Ureter (tissue), 1 donor: ENCODE measurements at places on chromosomes 5 and 9. TPM values are rescaled to one million over a fixed set of nuclear protein-coding genes. Genes with fewer than 3 reads are reported as not detected.

DNA sequence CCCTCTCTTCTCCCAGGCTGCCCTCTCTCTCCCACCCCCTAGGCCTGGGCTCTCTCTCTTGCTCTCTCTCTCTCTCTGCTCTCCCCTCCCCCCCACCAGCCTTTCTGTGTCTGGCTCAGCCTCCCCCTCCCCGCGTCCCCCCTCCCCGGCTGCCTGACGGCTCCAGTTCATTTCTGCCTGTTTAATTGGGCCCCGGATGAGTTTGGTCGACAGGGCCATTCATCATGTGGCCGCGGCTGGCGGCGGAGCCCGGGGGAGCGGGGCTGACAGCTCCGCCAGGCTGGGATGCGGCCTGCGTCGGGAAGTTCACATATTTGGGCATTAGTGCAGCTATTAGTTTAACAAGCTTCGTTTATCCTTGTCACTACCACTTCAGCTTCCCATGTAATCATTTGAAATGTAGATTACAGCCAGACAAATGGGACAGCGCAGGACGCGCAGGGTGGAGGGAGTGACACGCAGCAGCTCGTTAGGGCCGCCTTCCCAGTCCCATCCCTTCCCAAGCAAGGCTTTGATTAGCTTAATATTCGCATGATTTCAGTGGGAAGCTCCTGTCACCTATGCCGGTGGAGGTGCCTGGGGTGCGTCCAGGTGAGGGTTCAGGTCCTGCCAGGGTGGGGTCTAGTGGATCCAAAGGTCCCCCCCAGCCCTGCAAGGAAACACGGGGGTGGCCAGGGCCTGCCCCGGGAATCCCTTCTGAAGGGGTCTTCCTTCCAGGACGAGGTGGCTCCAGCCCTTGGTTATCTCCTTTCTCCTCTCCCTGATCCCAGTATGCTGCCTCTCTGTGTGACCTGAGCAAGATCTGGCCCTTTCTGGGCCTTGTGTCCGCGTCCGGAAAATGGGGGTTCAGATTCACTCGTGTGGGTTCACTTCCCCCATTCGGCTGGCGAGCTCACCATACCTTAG lies 214.8 kb downstream of the PAX5 start:
- DNase-seq, result no peak

DNA sequence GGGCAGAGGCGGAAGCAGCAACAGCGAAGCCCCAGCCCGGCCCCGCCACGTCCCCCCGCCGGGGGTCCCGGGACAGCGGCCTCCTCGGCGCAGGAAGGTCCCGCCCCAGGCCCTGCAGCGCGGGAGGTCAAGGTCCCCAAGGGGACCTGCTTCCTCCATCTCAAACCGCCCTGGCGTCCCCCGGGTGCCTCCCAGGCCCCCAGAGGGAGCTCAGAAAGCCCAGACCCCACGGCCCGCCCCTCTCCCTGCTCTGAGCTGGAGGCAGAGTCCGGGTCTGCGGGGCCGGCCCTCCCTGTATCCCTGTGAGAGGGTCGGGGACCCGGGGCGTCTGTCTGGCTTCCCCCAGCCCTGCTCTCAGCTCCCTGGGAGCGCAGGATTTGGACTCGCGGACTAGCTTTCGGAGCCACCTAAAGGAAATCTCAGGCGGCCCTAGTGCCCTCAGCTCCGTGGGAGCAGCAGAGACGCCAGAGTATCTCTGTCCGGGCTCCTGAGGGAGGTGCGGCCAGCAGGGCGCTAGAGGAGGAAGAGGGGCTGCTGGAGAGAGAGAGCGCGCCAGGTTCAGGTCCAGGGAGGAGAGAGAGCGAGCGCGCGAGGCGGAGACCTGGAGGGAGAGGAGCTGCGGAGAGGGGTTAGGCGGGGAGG lies 30.7 kb downstream of the EXOC3 start:
- no peak for DNase-seq

- DNase-seq, result no peak
Observed at GRCh38 chr9:127941062-127941960, 3.7 kb upstream of the DPM2 start.

The PCA3 gene
- total RNA-seq, result not detected

GRCh38 chr5:56807679-56808078 lies 7.7 kb upstream of the MAP3K1 start:
- DNase-seq, result no peak

The FYB1 gene
- 17.9 TPM for total RNA-seq

The GRIN3A gene
- total RNA-seq, result 0.05 TPM

- DNase-seq, result no peak
Observed at GRCh38 chr5:125700380-125700861, 722.8 kb upstream of the GRAMD2B start.

DNA sequence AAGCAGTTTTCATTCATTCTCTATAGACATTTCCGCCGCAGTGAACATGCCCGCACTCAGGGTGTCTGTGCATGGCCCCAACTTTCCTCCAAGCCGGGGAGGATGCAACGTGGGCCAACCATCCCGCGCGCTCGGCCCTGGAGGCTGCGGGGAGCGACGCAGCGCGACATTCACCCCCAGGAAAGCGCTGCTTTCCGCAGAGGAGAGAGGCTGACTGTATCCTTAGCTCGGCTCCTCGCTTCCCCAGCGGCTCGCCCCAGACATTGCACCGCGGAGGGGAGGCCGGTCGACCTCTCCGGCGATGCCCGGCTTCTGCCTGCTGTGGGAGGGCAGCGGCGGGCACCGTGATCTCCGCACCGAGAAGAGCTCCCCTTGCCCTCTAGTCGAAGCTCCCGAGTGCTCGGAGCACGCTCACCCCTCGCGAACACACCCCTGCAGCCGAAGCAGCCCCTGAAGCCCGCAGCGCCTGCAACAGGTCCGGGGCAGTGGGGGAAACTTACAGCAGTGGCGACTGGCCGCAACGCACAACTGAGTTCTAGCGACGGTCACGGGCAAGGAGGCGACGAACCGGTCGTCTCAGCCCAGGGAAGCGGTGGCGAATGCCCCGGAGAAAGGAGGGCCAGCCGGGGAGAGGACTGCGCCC lies 600 bp downstream of the ENC1 start:
- DNase-seq, result no peak

The PTGDS gene
- total RNA-seq, result 111 TPM

DNA sequence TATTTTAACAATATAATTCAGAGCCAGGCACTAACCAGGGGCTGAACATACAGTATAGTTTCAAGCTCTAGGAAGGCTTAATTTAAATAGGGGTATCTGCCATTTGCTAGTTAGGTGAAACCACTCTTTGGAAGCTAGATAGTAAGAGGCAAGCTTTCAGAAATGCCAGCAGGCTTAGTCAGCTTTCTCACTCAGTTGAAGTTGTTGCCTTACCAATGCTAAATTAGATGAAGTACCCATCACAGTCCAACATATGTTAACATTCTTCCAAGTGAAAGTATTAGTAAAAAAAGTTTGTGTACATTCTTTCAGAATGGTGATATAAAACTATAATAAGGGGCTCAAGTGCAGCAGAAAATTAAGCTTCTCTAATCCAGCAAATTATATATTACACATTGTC lies 215.0 kb downstream of the CNTLN start:
- DNase-seq, result no peak

GRCh38 chr9:129093602-129094386 lies 12.9 kb downstream of the DOLPP1 start:
- DNase-seq, result no peak

The NEUROG1 gene
- total RNA-seq, result not detected

The INSYN2B gene
- not detected for total RNA-seq

- DNase-seq, result peak; percentile 67
Observed at GRCh38 chr5:10288592-10289219, 19.0 kb downstream of the CMBL start.

DNA sequence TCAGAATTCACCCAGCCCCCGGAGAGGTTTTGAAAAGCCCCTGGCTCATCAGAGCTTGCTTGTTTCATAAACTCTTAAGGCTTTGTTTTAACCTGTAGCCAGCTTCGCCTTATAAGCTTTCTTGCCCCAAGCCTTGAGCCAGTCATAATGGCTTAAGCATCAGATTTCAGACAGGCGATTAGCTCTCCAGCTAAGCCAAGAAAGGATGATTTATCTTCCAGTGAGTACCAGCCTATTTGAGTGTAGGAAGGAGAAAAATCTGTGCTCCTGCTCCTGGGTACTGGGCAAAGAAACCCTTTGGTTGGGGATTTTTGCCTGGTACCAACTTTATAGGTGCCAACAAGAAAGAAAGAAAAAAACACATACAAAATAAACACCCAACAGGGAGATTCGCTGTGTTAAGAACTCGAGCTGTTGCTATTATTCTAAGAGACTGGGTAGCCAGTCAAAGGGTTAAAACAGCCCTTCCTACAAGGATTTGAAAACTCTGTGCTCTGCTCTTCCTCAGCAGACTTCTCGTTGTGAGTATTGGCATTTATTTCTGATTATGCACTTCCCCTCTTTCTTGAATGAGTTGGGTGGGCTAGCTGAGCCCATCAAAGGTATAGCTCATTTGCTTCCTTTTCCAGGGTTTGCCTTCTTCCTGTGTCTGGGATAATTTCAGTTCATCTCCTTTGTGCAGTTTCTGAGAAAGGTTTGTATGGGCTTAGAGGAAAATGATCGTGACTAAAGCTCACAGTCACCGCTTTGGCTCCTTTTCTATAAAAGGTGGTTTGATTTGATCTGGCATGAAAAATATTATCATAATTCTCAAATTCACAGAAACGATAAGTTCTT lies 157.2 kb upstream of the DMRT1 start:
- DNase-seq, result no peak

DNA sequence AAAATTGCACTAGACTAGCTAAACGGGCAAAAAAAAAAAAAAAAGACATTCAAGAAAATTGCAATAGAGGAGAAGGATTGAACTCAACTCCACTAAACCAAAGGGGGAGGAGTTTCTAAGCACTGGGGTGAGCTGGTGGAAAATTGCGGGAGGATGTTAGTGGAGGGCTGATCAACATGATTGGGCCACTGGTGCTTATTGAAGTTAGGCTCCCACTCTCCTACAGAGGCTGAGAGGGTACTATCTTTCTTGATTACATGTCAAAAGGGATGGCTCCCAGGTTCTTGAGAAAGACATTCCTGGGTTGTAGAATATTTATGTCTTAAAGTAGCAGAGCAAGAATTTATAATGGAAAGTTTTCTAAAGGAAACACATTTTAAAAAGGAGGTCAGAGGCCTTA lies 38.0 kb downstream of the CAMK4 start:
- no peak for DNase-seq

DNA sequence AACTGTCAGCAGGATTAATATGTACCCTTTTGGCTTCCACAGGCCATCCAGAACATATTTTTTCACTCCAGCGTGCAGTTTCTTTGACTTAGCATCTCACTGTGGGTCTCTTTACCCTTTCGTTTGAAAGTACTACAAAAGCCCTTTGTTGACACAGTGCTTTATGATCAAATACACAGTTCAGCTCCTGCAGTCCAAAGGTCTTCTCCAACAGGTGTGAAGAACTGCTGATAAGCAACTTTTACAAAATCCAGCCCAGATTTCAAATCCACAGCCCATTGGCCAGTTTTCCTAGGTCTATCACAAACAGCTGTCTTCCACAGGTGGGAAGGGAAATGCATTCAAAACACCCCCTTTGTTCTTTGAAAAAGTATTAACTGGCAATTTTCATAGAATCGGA lies 54.8 kb downstream of the MYO10 start:
- no peak for DNase-seq

DNA sequence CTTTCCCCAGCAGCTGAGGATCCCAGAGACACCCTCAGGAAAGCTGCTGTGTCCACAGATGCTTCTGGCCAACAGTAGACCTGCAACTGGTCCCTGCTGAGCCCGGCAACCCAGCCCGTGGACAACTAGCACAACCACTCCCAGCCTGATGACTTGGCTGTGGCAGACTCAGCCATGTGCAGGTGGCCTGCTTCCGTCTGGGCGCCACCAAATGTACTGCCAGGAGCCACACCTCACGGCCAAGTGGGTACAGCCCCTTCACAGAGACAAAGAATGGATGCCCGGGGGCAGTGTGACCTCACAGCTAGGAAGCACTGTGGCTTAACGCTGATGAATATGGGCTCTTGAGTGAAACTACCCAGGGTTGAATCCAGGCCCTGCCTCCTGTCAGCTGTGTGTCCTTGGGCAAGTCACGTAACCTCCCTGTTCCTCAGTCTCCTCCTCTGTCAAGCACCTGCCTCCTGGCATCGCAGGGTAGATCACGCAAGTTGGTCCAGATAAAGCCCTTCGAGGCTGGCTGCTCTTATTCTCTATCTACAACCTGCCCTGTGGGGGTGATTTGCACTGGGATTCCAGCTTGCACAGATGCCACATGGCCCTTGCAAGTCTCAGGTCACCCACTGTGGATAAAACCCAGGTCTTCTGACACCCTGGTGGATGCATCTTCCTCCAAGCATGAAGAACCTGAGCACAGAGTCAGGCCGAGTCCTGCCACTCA lies 225.0 kb downstream of the PBX3 start:
- DNase-seq, result no peak

- no peak for DNase-seq
Observed at GRCh38 chr5:140627972-140628371, 5.0 kb downstream of the CD14 start.

The CARD9 gene
- 11.5 TPM for total RNA-seq

- DNase-seq, result no peak
Observed at GRCh38 chr5:127038550-127038949, 8.2 kb upstream of the MARCHF3 start.

DNA sequence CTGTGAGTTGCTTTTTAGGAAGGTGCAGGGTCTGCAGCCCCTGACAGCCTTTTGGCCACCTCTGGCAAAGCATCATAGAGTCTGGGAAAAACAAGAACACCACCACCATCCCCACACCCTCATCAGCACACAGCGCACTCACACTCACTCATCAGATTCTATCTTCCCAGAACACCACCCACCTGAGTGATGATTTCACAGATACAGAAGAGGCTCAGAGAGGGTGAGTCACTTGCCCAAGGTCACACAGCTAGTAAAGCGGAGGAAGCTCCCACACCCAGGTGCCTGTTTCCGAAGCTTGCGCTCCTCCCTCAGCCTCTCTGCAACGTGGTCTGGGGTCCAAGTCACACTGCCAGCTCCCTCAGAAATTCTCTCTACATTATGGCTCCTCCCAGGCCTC lies 41.8 kb upstream of the HRH2 start:
- DNase-seq, result no peak

The FREM1 gene
- 17.5 TPM for total RNA-seq

DNA sequence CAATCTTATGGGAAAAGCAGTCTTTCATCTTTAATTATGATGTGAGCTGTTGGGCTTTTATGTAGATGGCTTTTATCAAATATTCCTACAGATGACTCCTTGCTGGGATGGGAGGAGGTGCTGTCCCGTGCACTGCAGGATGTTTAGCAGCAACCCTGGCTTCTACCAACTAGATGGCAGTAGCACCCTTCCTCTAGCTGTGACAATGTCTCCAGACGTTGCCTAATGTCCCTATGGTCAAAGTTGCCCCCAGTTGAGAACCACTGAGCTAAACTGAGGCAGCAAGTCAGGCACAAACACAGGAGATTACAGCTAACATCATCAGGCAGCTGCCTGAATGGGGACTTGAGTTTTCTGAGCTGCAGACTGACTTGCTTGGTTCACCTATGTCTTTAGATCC lies 401.9 kb upstream of the PDE4D start:
- no peak for DNase-seq
